ENCODE measurements at places on chromosomes 5 and 9.

DNA sequence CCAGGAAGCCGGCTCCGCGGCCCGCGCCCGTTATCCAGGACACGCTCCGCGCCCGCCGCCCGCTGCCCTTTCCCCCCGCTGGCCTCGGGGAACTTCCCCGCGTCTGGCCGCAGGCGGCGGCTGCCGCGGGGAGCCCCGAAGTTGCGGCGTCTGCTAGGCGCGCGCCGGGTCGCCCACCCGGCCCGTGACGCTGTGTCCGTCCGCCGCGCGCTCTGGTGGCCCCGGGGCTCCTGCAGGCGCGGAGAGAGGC lies 621 bp upstream of the GCNT4 start:
- DNase-seq: no peak

- DNase-seq: no peak
Observed at GRCh38 chr5:122435761-122436160, 123.7 kb downstream of the SNCAIP start.

DNA sequence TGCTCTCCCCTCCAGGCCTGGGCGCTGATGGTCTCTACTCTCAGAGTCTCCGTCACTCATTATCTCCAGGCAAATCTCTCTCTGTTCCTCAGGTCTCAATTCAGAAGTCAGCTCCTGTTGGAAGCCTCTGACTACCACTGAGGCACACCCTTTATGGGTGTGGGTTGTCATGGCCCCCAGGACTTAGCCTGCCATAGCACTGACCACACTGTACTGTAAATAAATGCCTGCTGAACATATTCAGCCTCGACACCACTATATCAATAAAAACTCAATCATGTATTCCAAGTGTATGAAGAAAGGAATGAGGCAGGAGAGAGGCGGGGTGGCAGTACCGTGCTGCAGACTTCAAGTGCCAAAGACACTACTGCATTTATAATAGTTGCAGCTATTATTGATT lies 88.9 kb downstream of the PCDH1 start:
- DNase-seq: no peak

- no peak for DNase-seq
Observed at GRCh38 chr9:110638381-110638954, 30.1 kb upstream of the MUSK start.

DNA sequence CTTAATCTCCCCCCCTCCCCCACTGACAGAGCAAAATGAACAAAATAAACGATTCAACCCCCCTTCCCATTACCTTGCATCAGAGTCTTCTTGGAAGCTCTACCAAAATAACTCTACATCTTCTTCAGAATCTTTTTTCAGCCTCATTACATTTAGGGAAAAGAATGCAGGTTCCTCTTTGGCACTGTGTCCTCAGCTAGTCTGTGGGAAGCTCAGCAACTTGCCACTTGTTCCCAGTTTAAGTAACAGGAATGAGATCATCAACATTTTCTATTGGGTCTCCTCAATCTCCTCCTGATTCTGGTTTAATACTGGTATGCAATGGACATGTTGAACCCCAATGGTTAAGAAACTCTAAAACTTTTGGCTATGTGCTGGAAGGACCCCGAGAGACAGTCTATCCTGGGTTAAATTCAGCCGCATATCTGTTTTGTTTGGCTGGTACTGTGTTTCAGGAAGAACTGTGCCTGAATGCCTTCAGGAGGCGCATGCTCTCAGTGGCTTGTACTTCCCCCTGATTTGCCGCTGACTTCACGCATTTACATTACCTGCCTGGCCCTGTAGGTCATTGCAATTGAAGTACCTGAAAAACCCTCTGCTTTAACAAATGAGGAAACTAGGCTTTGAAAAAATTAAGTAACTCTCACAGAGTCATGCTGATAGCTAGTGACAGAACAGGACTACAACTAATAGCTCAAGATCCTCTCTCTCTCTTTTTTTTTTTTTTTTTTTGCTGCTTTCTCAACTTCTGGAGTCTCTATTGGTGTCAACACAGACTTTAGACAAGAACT lies 78.1 kb upstream of the HMHB1 start:
- no peak for DNase-seq

- DNase-seq: no peak
Observed at GRCh38 chr5:79172269-79172668, 60.7 kb downstream of the BHMT start.

GRCh38 chr5:62149879-62150278 lies 156.1 kb upstream of the KIF2A start:
- no peak for DNase-seq

GRCh38 chr5:132668706-132669454 lies 4.9 kb upstream of the IL4 start:
- DNase-seq: no peak

DNA sequence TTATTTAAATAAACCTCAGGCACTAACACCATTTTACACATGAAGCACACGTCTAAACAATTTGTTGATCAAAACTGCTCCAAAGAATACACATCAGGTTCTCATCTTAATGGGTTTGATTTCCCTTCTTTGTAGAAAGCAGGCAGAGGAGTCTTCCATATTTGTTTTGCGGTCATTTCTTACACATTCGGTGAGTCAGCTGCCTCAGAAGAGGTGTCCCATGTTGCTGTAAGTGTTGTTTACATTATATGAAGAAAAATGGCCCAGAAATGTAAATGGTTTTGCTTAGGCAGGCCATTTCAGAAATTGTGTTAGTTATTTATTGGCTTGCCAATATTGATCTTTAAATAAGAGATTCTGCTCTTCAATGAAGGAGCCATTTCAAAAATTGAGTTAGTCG lies 325.8 kb downstream of the TENT4A start:
- DNase-seq: no peak

GRCh38 chr5:148437249-148437648 lies 53.5 kb downstream of the FBXO38 start:
- DNase-seq: no peak

- no peak for DNase-seq
Observed at GRCh38 chr9:81683704-81684103, 5.6 kb downstream of the TLE1 start.

GRCh38 chr9:114000063-114000454 lies 78.0 kb downstream of the AMBP start:
- no peak for DNase-seq

Data from activated CD4-positive, alpha-beta T cell treated with anti-CD3 and anti-CD28 coated beads for 4 hours (primary cell).